ENCODE measurements at places on chromosomes 7 and 10.
A peak's percentile ranks its signal among the peaks of the same experiment; 100 is the strongest.

GRCh38 chr7:158828133-158829020, 932 bp downstream of the ESYT2 start:
- peak; percentile 59 for DNase-seq

DNA sequence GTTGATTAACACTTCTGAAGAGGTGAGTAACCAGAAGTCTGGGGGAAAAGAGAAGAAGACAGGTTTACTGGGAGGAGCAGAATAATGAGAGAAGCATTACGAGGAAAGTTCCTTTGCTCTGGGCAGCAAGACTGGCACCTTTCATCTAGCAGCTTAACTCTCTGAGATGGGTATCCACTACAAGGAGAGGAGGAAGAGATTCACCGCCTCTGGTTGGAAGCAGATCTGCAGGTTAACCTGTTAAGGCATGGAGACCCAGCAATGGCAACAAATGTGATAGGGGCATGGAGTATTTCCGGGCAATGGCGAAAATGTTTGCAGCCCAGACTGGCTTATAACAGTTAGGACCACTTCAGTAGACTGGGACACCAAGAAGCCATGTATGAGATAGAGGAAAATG, 162.2 kb downstream of the TFEC start:
- no peak for DNase-seq

DNA sequence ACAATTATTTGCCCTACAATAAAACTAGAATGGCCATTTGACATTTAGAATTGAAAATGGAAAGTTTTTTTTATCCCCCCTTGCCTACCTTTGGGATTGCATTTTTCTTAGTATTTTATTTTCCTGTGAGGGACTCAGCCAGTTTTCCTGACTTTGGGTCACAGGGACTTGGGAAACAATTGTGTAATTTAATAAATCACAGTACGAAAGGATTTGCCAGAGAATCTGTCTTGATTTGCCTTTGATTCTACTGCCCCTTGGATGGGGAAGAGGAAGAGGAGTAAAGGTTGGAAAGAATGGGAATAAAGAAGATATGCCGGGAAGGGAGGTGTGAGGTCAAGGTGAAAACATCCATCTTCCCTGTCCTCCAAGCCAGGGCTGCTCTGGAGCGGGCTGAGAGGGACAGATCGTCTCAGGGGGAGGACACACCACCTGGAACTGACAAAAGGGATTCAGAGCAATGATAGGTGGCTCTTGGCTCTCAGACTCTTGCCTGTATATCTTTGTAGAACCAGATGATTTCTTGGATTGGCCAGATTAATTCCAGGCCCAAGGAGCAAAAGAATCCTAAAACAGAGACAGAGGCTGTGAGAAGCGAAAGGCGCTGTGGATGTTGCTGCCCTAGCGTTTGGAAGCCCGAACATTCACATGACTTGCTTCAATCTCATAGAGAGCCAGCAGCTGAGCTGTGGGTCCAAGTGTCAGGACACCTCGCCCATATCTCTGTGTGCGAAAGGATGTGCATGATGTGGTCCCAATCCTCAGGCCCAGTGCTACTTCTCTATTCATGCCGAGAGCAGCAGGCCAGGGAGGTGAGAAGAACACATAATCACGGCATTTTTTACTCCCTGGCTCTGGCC, 50.3 kb upstream of the ZEB1 start:
- no peak for DNase-seq

DNA sequence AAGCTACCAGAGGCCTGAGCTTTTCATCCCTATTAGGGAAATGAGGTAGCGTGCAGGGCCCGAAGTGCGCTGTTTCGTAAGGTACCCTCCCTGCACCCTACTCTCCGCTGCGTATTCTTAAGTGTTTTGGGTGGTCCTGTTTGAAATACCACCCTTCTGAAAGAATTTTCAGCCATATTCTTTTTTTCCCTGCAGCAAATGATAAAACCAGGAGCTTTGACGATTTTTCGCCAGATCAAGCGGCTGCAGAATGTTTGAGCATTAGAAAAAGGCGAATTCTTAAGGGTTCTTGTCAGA, 1.2 kb downstream of the RSBN1L start:
- peak; percentile 40 for DNase-seq

GRCh38 chr7:7566651-7567611, at the start of gene MIOS:
TSS of gene MIOS (plus strand) at chr7:7566884. CDS start at chr7:7572476, 5,592 bp downstream.
- DNase-seq, result peak; percentile 89

GRCh38 chr10:49106451-49106850, 8.9 kb downstream of the VSTM4 start:
- peak; percentile 47 for DNase-seq

DNA sequence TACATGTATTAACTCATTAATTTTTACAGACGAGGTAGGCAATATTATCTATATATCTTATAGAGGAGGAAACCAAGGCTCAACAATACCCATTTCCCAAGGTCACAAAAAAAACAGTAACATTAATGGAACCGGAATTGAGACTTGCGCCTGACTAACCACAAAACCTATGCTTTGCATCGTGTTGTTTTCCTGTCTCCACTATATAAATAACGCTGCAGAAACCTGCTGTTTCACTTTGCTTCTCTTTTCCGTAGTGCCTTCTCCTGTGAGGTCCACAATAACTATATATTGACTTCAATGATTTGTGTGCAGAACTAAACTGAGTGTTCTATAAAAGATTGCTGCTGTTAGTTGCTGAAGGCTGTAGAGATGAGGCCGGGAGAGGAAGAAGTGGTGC, 97.7 kb upstream of the RPA3 start:
- no peak for DNase-seq

DNA sequence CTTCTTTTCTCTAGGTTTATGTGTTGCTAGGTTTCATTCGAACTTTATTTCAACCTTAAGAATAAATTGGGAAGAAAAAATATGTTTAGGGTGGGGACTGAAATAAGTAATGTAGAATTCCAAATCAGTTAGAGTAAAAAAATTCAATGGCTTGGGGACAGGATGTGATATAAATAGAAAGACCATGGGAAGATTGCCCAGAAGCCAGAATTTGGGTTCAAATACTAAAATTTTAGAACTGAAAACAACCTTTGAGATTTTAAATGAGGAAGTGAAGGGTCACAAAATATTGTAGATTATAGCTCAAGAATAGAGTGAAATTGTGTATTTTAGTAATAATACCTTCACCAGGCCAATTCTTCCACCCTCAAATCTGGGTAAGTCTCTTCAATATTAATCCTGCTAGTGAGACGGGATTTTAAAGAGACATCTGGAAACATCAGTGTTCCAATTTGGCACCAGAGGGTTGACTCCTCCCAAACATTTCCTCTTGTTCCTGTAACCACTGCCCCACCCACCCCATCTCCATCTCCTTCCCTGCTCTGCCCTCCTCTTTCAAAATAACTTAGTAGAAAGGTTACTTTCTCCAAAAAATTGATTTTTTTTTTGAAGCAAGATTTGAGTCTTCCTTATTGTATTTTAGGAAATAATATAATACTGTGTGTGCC, 51.3 kb upstream of the FAM3C start:
- DNase-seq, result peak; percentile 33

- peak; percentile 77 for DNase-seq
Observed at GRCh38 chr10:119206603-119207365, 587 bp upstream of the GRK5 start.
